GM23248 (cell line): ENCODE measurements at places on chromosomes 2 and 18. TPM values are rescaled to one million over a fixed set of nuclear protein-coding genes. Genes with fewer than 3 reads are reported as not detected.

GRCh38 chr2:181585732-181586131 lies 71.2 kb downstream of the CERKL start:
- DNase-seq: no peak

DNA sequence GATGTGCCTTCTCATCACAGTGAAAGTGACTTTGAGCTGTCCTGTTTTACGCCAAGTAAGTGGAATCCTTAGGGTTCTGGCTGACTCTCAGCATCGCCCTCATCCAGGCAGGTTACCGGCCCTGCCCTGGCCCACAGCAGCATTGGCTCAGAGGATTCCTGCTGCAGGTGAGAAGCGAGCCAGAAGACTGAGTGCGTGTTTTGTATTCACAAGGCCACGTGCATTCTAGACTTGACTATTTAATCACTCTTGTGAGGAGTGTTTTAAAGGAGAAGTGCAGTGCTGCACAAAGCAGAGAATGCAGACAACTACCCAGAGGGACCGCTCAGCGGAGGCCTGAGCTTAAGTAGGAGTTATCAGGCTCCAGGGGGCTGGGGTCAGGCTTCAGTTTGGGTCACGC lies 48.3 kb downstream of the LAMA3 start:
- DNase-seq: no peak

DNA sequence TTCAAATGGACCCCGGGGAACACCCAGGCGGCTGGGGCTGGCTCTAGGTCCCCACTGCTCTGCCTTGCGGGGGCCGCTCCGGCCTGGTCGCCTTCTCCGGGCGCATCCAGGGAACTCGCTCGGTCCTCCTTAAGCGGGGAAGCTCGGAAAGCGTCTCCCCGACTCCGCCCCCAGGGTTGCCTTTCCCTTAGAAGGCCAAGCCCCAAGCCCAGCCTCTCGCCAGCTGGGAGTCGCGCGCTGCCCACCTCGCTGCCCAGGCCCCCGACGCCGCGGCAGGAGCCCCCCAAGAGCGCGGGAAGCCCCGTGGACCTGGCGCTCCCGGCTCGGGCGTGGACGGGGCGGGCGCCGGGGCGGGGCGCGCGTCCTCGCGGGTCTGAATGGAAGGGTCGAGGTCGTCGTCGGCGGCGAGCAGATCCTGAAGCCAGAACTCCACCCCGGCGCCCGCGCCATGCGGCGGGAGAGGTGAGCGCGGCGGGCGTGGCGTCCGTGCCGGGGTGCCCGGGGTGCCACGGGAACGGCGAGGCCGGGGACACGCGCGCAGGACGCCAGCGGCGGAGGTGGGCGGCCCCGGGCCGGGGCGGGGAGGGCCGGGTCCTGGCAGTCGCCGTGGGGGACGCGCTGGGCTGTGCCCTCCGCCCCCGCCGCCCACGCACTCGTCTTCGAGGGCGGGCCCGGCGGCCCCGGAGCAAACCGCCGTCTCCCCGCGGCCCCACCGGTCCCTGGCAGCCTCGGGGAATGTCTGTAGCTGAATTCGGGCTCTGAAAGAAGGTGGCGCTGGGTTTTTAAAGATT lies at the start of gene BOK:
BOK (plus strand) TSS at position 214 of the 791 bp plus-strand sequence. CDS start 739 bp downstream, outside the sequence.
- DNase-seq: peak; percentile 89

GRCh38 chr18:57312346-57313144 lies 39.8 kb upstream of the ST8SIA3 start:
- DNase-seq: no peak

- DNase-seq: peak; percentile 57
Observed at GRCh38 chr2:240393831-240394410, 41.5 kb upstream of the GPC1 start.

- DNase-seq: no peak
Observed at GRCh38 chr18:778194-778927, 33.7 kb downstream of the YES1 start.

DNA sequence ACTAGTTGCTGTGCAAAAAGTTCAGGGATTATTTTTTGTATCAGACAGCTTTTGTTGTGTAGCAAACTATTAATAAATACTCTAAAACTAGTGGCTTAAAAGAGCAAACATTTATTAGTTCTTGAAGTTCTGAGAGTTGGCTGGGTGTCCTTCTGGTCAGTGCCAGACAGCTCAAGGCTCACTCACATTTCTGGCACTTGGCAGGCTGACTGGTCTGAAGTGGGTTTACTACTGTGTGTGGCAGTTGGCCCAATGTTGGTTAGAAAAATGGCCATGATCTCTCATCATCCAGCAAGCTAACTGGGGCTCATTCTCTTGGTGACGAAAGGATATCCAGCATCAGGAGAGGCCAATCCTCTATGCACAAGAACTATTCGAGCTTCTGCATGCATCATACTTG lies 71.4 kb upstream of the ZNF385B start:
- peak; percentile 22 for DNase-seq

DNA sequence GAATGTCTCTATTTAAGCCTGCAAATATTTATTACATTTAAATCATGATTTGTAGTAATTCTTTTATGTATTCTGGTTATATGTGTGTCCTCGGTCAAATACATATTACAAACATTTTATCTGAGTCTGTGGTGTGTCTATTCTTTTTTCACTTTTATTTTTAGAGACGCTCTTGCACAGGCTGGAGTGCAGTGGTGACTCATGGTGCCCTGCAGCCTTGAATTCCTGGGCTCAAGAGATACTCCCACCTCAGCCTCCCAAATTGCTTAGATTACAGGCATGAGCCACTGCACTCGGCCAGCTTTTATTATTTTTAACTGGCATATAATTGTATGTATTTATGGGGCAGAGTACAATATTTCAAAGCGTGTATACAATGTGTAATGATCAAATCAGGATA lies 47.5 kb downstream of the ARID5A start:
- DNase-seq: peak; percentile 24

DNA sequence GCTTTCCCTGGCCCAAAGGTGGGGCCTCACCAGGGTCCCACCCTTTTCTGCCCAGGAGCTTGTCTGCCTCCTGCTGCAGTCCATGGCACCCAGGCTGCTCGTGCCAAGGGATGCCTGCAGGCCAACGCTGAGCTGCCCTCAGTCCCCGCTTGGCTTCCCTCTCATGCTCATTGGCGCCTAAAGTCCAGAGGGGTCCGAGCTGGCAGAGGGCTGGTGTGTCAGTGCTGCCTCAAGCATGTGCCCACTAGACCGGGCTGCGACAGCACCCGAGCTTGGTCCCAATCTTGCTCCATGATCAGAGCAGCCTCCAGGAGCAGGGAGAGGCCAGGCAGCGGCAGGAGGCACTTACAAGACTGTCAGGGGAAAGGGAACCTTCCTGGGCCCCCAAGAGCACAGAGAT lies 287.0 kb downstream of the ICOS start:
- DNase-seq: no peak

GRCh38 chr2:25042321-25043240 lies 705 bp downstream of the EFR3B start:
- DNase-seq: peak; percentile 80

The TBR1 gene
- 0.97 TPM in 1 of 2 replicates, not detected in the other for total RNA-seq

The CYP1B1 gene
- 51.0 and 56.0 TPM in 2 replicates for total RNA-seq

The MTCL1 gene
- 34.4 and 36.9 TPM in 2 replicates for total RNA-seq

The CFAP65 gene
- not detected in 2 replicates for total RNA-seq

The GCKR gene
- 0.11 TPM in 1 of 2 replicates, not detected in the other for total RNA-seq

The RIT2 gene
- total RNA-seq: not detected in 2 replicates

The CTIF gene
- total RNA-seq: 46.8 and 49.2 TPM in 2 replicates
